Stimulated activated CD4-positive, alpha-beta T cell treated with anti-CD3 and anti-CD28 coated beads, TNF-alpha, amount 100 ng/mL, for 4 hours (primary cell): ENCODE measurements at places on chromosomes 12 and 14.

GRCh38 chr12:93848523-93849101, 171.4 kb downstream of the CRADD start:
- DNase-seq, result no peak

DNA sequence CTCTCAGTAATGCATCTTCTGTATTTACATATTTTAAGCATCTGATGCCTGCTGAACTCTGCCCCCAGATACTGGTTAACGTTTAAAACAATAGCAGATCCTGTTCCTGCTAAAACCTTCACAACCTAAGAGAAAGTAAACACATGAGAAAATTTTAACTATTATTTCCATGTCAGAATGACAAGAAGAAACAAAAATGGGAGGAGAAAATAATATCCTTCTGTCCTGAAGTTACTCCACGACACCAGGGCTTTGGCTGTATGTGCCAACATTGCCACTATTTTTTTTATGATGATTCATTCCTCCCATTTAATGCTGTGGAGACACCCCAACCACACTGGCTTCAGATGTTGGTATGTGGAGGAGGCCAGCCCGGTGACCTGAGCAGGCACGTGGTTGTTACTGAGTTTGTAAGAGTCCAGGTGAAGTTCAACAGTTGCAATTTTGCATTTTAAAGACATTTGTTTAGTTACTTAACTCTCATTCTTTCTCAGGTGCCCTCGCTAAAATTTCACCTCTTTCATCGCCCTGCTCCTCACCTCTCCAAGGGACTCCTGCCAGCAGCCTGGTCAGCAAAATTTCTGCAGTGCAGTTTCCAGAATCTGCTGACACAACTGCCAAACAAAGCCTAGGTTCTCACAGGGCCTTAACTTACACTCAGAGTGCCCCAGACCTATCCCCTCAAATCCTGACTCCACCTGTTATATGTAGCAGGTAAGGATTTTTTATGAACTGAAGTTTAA, 65.5 kb upstream of the SLCO1C1 start:
- DNase-seq, result no peak

- no peak for DNase-seq
Observed at GRCh38 chr12:19546027-19546426, 106.7 kb downstream of the AEBP2 start.

DNA sequence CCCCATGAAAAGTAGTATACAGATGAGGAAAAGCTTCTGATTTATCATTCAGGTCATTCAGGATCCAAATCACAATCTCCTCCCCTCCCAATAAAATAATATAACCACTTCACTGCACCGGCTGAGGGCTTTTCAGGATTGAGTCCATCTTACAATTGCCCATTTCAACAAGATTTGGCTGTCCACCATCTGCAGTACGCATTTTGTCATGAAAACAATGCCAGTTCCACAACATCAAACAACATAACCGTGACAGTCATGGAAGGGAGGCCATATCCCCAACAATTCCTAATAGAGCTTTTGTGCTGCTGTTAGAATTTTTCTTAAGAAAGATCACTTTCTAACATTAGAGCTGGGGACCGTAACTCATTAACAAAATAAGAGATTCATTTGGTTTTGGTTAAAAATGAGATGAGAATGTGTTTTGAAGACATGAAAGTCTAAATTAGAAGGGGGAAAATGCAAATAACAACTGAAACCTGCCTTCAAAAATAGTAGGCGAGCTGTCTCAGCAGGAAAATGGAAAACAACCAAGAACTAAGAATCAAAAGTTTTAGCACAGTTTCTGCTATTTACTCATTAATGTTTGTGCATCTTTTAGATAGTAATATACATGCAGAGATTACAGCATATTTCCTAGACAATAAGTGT, 38.3 kb upstream of the TMTC2 start:
- no peak for DNase-seq

GRCh38 chr14:89331398-89331797, 85.6 kb downstream of the FOXN3 start:
- no peak for DNase-seq

- no peak for DNase-seq
Observed at GRCh38 chr12:56520506-56520905, 1.1 kb upstream of the RBMS2 start.
